ENCODE measurements at places on chromosomes 2 and 18.

- DNase-seq: no peak
Measured at GRCh38 chr18:45935591-45936335, 31.4 kb downstream of the EPG5 start.

DNA sequence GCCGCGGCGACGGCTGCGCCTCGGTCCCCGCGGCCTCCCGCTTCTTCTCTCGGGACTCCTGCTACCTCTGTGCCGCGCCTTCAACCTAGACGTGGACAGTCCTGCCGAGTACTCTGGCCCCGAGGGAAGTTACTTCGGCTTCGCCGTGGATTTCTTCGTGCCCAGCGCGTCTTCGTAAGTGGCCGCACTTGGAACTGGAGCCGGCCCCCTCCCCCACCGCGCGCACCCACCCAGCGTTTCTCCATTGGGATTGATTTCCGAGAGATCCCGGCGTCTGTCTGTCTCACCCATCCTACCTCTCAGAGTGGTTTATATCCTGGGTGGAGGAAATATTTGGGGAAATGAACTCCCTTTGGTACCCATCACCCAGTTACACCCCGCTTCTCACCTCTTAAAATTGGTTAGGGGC is 498 bp downstream of the ITGAV start:
- no peak for DNase-seq

GRCh38 chr2:43127208-43127940 is 99.0 kb downstream of the ZFP36L2 start:
- DNase-seq: peak; percentile 89

GRCh38 chr2:101745711-101746694 is 48.5 kb downstream of the MAP4K4 start:
- no peak for DNase-seq

- DNase-seq: no peak
Measured at GRCh38 chr2:34602262-34602661, 1003.2 kb upstream of the FAM98A start.

GRCh38 chr2:227163485-227163997 is 464 bp downstream of the COL4A4 start:
- DNase-seq: no peak

DNA sequence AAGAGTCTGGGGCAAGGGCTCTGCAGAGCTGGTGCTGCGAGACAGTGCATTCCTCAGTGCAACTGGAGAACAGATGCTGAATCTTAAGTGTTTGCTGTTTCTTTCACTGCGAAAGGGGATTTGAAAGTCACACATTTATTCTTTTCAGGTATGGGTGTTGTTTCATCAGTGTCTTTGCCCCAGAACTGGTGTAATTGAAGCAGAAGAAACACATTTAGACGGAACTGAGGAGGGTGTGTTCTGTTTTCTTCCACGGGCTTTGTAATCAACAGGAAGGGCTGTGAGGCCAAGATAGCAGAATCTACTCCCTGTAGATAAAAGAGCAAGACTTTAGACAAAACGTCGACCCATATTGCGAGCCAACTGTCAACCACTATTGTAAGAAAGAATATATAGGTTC is 151.9 kb downstream of the EPHA4 start:
- DNase-seq: no peak

- no peak for DNase-seq
Measured at GRCh38 chr2:21165350-21165749, 41.6 kb downstream of the TDRD15 start.

DNA sequence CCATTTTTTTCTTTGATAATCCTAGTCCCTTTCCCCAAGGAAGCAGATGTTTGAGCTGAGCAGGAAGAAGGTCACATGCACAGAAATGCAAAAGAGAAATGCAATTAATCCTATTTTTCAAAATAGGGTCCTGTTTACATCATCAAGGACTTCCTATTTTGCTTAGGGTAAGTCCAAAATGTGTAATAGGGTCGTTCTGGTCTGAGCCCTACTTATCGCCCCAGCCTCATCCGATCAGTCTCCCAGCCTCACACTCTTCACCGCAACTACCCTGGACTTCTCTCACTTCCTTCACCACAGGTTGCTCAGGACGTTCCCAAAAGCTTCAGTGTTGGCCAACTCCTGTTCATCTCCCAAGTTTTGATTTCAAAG is 32.8 kb downstream of the FOSL2 start:
- DNase-seq: no peak

DNA sequence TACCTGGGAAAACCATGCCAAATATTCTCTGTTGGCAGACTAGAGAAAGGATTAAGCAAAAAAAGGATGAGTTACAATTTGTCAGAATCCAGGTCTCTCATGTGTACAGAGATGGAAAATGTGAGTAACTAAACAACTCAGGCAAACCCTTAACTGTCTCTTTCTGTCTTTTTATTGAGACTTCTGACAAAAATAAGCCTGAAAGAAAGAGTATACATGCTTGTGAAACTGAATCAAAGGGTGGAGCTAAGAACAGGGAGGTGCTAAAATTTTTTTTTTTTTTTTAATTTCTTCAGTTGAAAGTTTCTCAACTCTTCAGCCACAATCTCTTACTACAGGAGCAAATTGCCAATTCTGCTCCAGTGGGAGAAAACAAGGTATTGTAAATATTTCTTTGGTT is at the start of gene SERPINB10:
Gene SERPINB10 (plus strand): TSS at position 295 of the 400 bp plus-strand sequence. CDS start 7,553 bp downstream, outside the sequence.
- DNase-seq: no peak

GRCh38 chr2:18988631-18989232 is 369.7 kb downstream of the OSR1 start:
- no peak for DNase-seq

GRCh38 chr2:25098056-25098455 is 56.2 kb downstream of the EFR3B start:
- DNase-seq: no peak

- DNase-seq: no peak
Measured at GRCh38 chr2:71897137-71897480, 250.6 kb downstream of the CYP26B1 start.

- no peak for DNase-seq
Measured at GRCh38 chr2:141195087-141195486, 935.7 kb downstream of the LRP1B start.

DNA sequence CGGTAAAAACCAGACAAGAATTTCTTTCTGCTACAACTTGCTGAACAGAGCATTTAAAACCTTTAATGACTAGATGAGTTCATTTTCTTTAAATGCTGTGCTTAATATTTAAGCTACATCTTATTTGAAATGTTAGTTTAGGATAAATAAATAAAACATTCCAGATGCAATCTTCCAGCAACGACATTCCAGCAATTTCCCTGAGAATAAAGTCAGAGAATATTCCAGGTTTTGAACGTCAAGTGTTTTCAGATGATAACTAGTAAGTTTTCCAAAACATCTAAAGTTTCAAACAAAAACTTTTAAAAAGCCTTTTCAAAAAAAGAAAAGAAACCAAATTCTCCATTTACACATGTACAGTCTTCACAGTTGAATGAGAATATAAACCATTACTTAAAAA is 104.8 kb downstream of the PPP1R1C start:
- no peak for DNase-seq

DNA sequence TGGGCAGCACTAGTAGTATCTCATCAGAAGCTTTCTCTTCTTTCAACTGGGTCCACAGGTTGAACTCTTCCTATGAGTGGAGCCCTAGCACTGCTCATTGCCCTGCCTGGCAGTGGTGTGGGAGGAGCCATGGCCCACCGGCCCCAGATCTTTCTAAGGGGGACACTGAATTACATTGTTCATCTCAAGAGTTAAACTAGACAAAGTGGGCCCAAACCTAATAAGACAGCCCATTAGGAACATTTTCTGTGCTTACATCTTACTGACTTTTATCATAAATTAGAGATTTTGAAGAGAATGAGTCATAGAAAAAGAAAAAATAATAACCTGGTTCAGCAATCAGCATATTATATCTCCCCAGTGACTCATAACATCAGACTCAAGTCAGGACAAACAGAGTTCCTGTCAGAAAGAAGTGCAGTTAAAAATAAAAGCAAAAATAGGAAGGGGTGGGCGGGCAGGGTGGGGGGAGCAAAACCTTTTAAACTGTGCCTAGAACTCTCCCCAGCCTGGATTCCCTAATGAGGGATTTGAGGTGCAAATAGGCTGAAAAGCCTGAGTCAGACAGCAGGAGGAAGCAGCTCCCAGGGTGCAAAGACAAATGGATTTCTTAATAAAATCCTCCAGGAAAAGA is 161.6 kb upstream of the TRIB2 start:
- peak; percentile 15 for DNase-seq

GRCh38 chr2:32768387-32769174 is 140.7 kb downstream of the TTC27 start:
- no peak for DNase-seq

- DNase-seq: no peak
Measured at GRCh38 chr2:174585657-174586252, 11.8 kb downstream of the WIPF1 start.

- DNase-seq: no peak
Measured at GRCh38 chr2:105113616-105114291, 75.9 kb downstream of the MRPS9 start.

GRCh38 chr18:42517896-42518295 is 562.9 kb downstream of the PIK3C3 start:
- no peak for DNase-seq

GRCh38 chr2:134677856-134678756 is 40.7 kb downstream of the TMEM163 start:
- DNase-seq: no peak

- no peak for DNase-seq
Measured at GRCh38 chr2:17442334-17442733, 75.9 kb downstream of the RAD51AP2 start.

- DNase-seq: no peak
Measured at GRCh38 chr2:101295895-101296294, 12.6 kb downstream of the RNF149 start.

- no peak for DNase-seq
Measured at GRCh38 chr2:222899413-222900181, 38.8 kb downstream of the ACSL3 start.

GRCh38 chr2:11667194-11667593 is 2.8 kb downstream of the NTSR2 start:
- DNase-seq: no peak

DNA sequence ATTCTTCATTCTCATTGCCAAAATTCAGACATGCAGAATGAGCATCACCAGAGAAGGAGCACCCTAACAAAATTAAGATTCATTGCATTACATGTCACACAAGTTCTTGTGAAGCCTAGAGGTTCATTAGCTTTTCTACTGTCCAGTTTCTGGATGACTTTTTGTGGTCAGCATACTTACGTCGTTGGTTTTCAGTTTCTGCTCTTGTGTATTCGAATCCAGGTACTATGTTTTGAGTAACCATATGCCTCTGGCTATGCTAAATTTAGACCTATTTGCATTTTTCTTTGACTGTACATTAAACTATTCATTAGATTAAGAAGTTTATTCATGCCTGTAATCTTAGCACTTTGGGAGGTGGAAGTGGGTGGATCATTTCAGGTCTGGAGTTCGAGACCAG is 251.3 kb downstream of the PARD3B start:
- no peak for DNase-seq

- no peak for DNase-seq
Measured at GRCh38 chr2:229408356-229408755, 137.3 kb upstream of the PID1 start.

DNA sequence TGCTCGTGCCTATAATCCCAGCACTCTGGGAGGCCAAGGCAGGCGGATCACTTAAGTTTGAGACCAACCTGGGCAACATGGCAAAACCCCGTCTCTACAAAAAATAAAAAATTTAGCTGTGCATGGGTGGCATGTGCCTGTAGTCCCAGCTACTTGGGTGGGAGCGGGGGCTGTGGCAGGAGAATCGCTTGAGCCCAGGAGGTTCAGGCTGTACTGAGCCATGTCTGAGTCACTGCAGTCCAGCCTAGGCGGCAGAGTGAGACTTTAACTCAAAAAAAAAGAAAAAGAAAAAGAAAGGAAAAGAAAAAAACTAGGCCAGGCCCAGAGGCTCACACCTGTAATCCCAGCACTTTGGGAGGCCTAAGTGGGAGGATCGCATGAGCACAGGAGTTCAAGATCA is 30.8 kb downstream of the TWSG1 start:
- DNase-seq: no peak

- no peak for DNase-seq
Measured at GRCh38 chr2:68041704-68042245, 21.0 kb downstream of the C1D start.

DNA sequence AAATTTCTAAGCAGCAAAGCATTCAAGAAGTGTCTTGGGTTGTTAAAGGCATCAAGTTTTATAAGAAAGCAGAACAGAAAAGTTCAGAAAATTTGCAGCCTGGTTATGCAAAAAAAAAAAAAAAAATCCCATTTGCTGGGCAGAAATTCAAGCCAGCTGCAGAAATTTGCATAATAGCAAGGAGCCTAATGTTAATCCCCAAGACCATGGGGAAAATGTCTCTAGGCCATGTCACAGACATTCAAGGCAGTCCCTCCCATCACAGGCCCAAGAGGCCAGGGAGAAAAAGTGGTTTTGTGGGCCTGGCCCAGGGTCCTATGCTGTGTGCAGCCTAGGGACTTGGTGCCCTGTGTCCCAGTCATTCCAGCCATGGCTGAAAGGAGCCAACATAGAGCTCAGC is 269.0 kb upstream of the SLC39A10 start:
- no peak for DNase-seq

GRCh38 chr2:12897181-12897580 is 180.4 kb downstream of the TRIB2 start:
- DNase-seq: no peak

DNA sequence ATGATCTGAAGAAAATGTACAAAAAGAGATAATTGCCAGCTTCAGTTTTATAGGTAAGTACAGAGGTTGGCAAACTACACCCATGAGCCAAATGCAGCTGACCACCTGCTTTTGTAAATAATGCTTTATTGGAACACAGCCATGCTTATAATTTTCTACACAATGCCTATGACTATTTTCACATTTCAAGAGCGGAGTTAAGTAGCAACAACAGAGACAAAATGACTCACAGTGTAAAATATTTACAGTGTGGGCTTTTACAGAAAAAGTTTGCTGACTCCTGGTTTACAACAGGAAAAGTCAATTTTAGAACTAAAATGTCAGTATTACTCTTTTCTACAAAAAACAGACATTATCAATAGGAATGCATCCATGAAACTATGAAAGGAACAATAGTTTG is 26.0 kb downstream of the CWC22 start:
- no peak for DNase-seq

DNA sequence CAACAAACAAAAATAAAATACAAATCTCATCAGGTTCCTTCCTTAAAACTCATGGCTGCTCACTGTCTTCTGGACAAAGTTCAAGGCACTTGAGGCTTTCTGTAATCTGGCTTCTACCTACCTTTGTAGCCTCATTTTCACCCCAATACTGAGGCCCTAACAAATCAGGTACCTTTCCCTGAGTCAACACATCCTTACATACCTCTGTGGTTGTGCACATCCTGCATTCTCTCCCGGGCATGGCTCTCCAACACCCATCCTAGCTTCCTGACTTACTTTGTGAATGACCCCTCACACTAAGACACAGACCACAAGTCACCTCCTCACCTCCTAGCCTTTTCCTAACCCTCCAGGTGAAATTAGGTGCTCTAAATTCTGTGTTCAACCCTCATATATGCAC is 190.9 kb downstream of the PID1 start:
- no peak for DNase-seq

GRCh38 chr2:227627769-227628168 is 10.5 kb downstream of the SCYGR4 start:
- no peak for DNase-seq

- DNase-seq: no peak
Measured at GRCh38 chr18:59993560-59993959, 93.8 kb downstream of the PMAIP1 start.

GRCh38 chr18:34976899-34977837 is 64.0 kb upstream of the MAPRE2 start:
- DNase-seq: peak; percentile 33

Data from stimulated activated CD4-positive, alpha-beta T cell treated with anti-CD3 and anti-CD28 coated beads, Interleukin-12 subunit alpha, Interleukin-12 subunit beta, amount 100 ng/mL, for 48 hours (primary cell).